ENCODE measurements at places on chromosomes 5 and 9.

DNA sequence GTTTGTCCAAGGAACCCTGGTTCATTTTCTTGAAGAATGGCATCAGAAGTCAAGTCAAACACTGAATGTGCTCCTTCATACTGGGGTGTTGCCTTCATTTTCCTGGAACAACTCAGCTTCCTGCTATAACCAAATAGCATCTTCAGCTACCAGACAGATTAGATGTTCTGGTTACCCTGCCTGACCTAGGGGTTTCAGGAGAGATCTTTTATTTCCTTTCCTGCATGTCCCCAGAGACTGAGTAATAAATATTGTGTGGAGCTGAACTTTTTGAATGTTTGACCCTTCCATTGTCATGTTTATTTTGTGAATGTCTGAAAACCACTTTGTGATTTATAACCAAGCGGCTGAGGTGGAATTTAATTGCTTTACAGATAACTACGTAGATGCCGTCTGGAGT lies 147.1 kb downstream of the IRX1 start:
- no peak for DNase-seq

- no peak for DNase-seq
Observed at GRCh38 chr5:138488481-138488945, 23.2 kb downstream of the EGR1 start.

DNA sequence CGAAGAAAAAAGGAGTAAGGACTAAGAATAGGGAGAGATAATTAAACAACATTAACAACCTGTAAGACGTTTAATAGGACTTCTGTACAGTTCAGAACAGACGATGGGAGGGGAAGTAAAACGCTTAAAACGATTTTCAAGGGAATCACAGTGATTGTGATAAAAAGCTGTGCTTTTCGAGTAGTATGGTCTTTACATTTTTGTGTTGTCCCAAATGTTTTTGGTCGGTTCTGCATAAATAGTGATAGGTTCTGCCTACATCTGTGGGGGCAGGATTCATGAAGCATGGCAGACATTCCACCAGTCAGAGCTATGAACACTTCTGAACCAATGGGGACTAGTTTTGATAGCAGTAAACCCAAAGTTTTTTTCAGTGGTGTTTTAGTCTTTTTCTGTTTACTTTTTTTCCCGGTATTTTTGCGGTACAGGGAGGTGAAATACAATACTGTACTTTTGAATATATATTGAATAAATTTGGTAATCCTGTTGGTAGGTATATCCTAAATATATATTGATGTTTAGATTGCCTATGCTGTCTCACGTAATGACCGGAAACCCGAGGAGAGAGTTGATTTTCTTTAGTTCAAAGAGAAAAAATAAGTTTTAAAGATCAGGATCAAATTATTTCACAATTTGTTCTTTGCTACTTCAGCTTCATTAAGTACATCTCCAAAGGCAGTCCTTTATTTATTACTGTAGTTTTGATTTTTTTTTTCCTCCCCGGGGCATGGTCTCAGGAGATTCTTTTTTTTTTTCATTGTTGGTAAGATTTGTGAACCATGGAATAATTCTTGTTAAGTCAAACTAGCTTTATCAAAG lies 1.3 kb downstream of the ERBIN start:
- no peak for DNase-seq

DNA sequence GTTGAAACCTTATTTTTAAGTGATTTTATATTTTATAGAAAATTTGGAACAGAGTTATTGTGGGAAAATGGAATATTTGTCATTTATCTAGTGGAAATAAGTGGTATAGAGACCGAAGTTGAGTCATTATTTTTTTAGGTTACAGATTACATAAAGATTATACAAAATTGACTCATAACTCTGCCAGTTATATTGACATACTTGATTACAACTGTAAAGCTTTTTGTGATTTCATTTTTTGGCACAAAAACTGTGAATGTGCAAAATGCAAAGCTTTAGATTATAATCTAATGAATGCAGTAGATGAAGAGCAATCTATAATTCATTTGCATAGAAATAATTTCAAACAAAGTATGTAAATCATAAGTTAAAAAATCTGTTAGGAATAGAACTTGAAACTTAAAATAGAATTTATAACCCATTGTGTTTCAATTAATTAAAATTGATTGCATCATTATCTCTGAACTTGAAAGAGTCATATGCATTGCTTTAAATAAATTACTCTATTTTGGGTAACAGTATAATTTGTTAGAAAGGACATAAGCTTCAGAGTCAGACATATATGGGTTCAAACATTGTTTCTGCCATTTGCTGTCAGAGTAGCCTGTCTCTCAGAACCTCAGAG lies 280.4 kb downstream of the FER start:
- no peak for DNase-seq

DNA sequence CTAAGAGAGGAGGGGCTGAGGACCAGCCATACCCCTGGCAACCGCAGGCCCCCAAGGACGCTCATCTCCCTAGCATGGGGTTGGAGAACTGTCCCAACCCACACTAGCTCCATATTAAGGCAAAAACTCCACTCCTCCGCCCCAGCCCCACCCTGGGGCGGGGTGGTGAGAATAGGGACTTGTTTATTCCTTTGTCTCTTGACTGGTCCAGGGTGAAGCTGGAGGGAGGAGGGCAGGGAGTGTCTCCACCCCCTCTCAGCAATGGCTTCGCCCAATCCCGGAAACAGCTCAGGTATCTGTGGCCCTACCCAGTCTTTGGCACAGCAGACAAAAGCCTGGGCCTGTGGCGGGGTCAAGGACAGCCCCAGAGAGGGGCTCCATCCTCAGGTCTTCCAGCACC lies 16.9 kb downstream of the PRRX2 start:
- no peak for DNase-seq

- no peak for DNase-seq
Observed at GRCh38 chr5:31993165-31993961, 180.8 kb downstream of the GOLPH3 start.

GRCh38 chr5:36261186-36261585 lies 19.5 kb upstream of the NADK2 start:
- DNase-seq = no peak
